HCT116 (cell line): ENCODE measurements at places on chromosomes 1 and 21. TPM values are rescaled to one million over a fixed set of nuclear protein-coding genes. Genes with fewer than 3 reads are reported as not detected.

DNA sequence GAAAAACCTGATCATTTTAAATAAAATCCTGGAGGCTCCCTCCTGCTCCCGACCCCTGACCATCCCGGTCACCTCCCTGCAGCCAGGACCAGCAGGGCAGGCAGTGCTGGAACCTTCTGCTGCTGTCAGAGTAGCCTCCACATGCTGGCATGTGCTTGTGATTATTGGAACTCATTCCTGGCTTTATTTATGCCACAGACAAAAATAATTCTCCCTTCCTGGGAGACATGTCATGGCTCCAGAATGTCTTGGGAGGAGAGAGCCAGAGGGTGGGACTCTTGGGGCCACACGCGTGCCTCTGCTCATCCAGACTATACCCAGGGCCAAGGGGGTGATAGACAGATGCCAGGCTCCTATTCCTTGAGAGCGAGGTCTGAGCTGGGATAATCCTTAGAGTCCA, 183.6 kb upstream of the RAB4A start:
- no peak for DNase-seq

DNA sequence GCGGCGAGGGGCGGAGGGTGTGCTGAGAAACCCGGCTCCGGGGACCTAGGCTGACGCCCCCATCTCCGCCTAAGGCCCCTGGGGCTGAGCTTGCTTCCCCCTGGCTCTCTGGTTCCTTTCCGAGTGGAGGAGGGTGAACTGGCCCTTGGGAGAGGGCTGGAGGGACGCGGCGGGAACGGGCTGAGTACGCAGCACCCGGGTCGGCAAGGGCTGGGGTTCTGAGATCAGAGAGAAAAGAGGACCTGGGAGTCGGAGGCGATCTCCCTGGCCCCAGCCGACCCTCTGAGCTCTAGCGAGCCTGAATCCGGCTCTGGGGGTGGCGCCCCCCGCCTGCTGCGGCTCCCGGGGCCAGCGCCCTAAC, 270.8 kb downstream of the FOXD2 start:
- no peak for DNase-seq

DNA sequence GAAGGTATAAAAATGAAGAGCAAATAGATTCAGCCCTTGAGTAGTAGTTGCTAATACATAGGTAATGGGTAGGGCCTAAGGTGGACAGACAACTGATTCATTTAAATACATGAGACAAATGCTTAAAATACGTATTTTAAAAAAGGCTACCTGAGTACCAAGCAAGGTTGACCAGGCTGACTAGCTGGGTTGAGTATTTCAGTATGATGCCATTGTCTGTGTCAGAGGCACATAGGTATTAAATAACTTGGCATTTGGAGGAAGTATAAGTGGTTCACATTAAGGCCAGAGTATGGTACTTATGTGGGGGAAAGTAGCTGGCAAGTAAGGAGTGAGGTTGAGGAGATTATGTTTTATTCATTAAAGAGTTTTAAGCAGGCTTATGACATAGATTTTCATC, 19.4 kb downstream of the NEK7 start:
- DNase-seq = no peak

The NHLH1 gene
- 0.12 TPM for total RNA-seq

The TSPEAR gene
- not detected for total RNA-seq
